ENCODE measurements at places on chromosomes 13 and 19. TPM values are rescaled to one million over a fixed set of nuclear protein-coding genes. Genes with fewer than 3 reads are reported as not detected.

PCDH20 gene
- total RNA-seq = 1.1 TPM

GRCh38 chr13:104898484-104898883 is 1637.0 kb downstream of the EFNB2 start:
- no peak overlapping the region for H3K27ac ChIP-seq
- H3K4me3 ChIP-seq = no peak overlapping the region
- no peak for DNase-seq
- H3K4me1 ChIP-seq = no peaks in the 10 kb centered on the region

- no peaks in the 10 kb centered on the region for H3K36me3 ChIP-seq
- H3K27ac ChIP-seq = peak overlapping the region; percentile 80
- no peak overlapping the region for H3K4me3 ChIP-seq
- DNase-seq = no peak
Observed at GRCh38 chr19:19594381-19594780, 24.1 kb downstream of the PBX4 start.

DNA sequence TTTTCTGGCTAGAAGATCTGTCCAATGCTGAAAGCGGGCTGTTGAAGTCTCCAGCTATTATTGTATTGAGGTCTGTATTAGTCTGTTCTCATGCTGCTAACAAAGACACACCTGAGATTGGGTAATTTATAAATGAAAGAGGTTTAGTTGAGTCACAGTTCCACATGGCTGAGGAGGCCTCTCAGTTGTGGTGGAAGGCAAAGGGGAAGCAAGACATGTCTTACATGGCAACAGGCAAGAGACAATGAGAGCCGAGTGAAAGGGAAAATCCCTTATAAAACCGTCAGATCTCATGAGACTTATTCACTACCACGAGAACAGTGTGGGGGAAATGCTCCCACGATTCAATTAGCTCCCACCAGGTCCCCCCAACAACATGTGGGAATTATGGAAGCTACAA is 980.4 kb downstream of the SLITRK5 start:
- no peaks in the 10 kb centered on the region for H3K4me1 ChIP-seq
- H3K4me3 ChIP-seq = no peak overlapping the region
- no peaks in the 10 kb centered on the region for H3K36me3 ChIP-seq
- no peak overlapping the region for H3K27ac ChIP-seq
- no peak for DNase-seq

- H3K4me3 ChIP-seq = no peak overlapping the region
- no peak overlapping the region for H3K27ac ChIP-seq
- DNase-seq = no peak
- peaks cover 31% of the 10 kb centered on the region for H3K4me1 ChIP-seq
- H3K27me3 ChIP-seq = no peaks in the 10 kb centered on the region
Observed at GRCh38 chr13:44229371-44230030, 144.1 kb upstream of the SERP2 start.

- no peak overlapping the region for H3K27ac ChIP-seq
- no peaks in the 10 kb centered on the region for H3K36me3 ChIP-seq
- no peak overlapping the region for H3K4me3 ChIP-seq
Observed at GRCh38 chr19:13226983-13227382, 76.8 kb downstream of the IER2 start.

GRCh38 chr13:109166804-109167203 is 537.4 kb downstream of the MYO16 start:
- no peaks in the 10 kb centered on the region for H3K27me3 ChIP-seq
- no peak overlapping the region for H3K4me3 ChIP-seq
- DNase-seq = no peak
- no peak overlapping the region for H3K27ac ChIP-seq

- no peaks in the 10 kb centered on the region for H3K36me3 ChIP-seq
- no peaks in the 10 kb centered on the region for H3K27me3 ChIP-seq
- H3K4me3 ChIP-seq = no peak overlapping the region
- no peak for DNase-seq
- no peaks in the 10 kb centered on the region for H3K4me1 ChIP-seq
Observed at GRCh38 chr19:30522341-30522740, 150.2 kb downstream of the ZNF536 start.

- no peaks in the 10 kb centered on the region for H3K4me1 ChIP-seq
- H3K27me3 ChIP-seq = no peaks in the 10 kb centered on the region
- H3K36me3 ChIP-seq = no peaks in the 10 kb centered on the region
- no peak overlapping the region for H3K27ac ChIP-seq
Observed at GRCh38 chr13:94119360-94119936, 360.0 kb downstream of the DCT start.
